ENCODE measurements at places on chromosomes 13 and 19.

DNA sequence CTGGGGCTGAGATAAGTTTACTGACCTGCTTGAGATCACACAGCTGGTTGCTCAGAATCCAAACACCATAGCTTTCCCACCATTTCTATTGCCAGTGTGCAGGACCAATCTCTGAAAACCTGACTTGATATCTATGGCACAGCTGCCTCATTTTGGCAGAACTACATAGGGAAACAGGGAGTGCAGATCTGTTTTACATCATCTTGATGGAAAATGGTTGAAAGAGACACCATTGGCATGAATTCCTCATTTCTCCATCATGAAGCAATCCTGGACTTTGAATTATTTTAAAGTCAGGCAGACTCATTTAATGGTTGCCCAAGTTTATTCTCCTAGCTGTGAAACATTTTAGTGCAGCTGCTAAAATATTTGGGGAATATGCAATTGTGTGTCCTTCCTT lies 1628.2 kb upstream of the SLC10A2 start:
- no peak for DNase-seq

GRCh38 chr19:45879055-45879454 lies 6.9 kb downstream of the IRF2BP1 start:
- DNase-seq: no peak

- DNase-seq: no peak
These were observed 34.2 kb downstream of the NALCN start for GRCh38 chr13:101382086-101382485.

- DNase-seq: no peak
These were observed 634.7 kb downstream of the UQCRFS1 start for GRCh38 chr19:28578208-28578607.

DNA sequence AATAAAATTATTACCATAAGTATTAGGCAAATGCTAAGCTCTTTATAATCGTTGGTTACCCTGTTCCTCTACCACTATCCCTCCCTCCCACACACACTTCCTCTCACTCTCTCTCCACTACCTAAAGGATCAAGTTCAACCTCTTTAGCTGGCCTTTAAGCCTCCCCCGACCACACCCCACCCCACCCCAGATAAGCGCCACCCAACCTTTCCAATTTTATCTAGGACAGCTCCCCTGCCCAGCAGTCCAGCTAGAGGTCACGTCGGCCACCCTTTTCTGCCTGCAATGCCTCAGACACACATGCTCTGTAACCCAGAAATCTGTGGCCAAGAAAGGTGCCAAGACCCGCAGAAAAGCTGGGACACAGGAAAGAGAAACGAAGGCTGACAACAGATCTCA lies 1.1 kb downstream of the LYPD4 start:
- DNase-seq: peak; percentile 38

DNA sequence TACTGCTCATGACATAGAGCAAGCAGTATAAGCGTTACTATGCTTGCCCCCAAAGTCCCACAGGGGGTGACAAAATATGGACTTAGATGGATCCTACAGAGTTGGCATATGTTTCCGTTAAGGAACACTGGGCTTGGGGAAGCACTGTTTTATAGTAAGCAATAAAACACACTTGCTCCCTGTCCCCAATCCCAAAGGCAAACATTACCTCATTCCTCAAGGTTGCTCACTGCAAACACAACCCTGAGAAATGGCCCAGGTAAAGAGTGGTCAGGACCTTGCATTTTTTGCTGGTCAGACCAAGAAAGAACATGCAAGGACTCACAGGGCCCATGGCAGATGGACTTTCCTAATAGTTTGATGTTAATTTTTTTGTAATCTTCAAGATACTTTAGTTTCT lies 32.3 kb downstream of the UGGT2 start:
- DNase-seq: no peak

GRCh38 chr13:101875717-101876393 lies 423.4 kb downstream of the ITGBL1 start:
- DNase-seq: no peak

DNA sequence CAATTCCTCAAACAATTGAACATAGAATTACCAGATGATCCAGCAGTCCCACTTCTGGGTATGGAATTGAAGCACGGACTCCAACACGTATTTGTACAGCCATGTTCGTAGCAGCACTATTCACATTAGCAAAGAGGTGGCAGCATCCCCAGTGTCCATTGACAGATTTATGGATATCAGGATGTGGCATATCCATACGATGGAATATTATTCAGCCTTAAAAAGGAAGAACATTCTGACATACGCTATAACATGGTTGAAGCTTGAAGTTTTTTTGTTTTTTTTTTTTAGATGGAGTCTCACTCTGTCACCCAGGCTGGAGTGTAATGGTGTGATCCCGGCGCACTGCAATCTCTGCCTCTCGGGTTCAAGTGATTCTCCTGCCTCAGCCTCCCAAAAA lies 220.6 kb downstream of the ZIC5 start:
- no peak for DNase-seq

DNA sequence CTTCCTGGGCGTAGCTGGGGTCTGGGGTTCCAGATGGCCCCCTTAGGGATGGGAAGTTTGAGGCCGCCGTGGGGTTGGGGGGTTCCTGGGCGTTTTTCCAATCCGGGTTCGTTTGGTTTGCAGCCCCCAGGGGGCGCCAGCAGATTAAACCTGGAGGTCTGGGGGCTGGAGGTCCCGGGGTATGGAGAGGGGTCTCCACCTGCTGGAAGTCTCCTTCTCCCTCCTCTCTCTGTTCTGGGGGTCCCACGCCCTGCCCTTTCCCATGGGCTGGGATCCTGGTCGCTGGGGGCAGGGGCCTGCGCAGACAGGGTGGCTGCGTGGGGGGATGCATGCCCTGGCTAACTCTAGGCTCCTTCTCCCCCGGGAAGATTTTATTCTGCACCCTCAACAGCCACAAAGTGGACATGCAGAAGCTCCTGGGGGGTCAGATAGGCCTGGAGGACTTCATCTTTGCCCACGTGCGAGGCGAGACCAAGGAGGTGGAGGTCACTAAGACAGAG lies 899 bp downstream of the GIPC3 start:
- DNase-seq: peak; percentile 22

- DNase-seq: no peak
These were observed 44.7 kb upstream of the RANBP3 start for GRCh38 chr19:6022570-6023064.

- no peak for DNase-seq
These were observed 383.7 kb downstream of the HS6ST3 start for GRCh38 chr13:96473526-96474180.

- DNase-seq: no peak
These were observed 144.8 kb downstream of the DACH1 start for GRCh38 chr13:71722206-71722605.

DNA sequence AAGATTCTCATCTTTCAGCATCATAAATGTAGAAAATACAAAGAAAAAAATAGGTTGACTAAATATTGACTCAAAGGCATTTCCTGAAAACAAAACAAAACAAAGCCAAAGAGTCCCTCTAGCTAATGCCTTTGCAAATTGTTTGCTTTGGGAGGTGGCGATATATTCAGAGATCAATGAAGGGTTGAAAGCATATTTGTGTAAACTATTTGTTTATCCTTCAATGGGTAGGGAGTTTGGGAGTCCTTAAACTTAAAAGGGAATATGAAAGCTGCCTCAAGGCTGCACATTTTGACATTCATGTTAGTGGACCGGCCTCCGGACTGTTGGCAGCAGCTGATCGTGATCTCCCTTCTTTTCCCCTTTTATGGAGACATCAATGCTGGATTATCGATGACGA lies 257.5 kb downstream of the ITGBL1 start:
- no peak for DNase-seq

- DNase-seq: no peak
These were observed 14.4 kb downstream of the LILRA5 start for GRCh38 chr19:54298357-54299125.

Data from OCI-M1 (cell line).